ENCODE measurements at places on chromosomes 7 and 10.

DNA sequence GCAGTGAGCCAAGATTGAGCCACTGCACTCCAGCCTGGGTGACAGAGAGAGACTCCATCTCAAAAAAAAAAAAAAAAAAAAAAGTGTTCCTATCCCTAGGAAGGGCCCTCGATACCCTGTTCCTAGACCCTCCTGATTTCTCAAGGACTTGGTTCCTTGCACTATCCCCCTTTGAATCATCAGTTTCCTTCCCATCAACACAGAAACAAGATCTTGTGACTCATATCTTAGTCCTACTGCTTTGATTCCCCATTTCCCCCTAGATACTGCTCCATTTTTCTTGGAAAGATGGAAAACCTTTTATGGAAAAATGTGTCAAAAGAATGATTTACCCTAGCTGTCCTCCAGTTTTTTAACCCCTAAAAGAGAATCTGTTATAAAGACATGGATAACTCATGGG is 1.7 kb upstream of the ZNF862 start:
- no peak for DNase-seq

DNA sequence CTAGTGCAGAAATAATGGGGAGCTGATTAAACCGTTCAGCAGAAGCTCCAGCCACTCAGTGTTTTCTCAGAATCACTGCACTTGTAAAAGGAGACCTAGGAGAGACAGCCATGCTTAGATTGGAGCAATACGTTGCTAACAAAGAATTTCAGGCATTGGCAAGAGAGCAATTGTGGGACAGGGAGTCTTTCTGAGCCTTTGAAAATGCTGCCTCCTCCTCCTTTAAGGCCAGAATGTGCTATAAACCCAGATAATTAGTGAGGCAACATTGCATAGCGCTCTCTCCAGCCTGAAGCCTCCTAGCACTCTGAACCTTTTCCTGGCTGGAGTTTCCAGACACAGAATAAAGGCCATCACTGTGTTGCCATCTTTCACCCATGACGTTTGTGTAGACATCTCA is 18.5 kb upstream of the PTPRN2 start:
- DNase-seq: no peak

DNA sequence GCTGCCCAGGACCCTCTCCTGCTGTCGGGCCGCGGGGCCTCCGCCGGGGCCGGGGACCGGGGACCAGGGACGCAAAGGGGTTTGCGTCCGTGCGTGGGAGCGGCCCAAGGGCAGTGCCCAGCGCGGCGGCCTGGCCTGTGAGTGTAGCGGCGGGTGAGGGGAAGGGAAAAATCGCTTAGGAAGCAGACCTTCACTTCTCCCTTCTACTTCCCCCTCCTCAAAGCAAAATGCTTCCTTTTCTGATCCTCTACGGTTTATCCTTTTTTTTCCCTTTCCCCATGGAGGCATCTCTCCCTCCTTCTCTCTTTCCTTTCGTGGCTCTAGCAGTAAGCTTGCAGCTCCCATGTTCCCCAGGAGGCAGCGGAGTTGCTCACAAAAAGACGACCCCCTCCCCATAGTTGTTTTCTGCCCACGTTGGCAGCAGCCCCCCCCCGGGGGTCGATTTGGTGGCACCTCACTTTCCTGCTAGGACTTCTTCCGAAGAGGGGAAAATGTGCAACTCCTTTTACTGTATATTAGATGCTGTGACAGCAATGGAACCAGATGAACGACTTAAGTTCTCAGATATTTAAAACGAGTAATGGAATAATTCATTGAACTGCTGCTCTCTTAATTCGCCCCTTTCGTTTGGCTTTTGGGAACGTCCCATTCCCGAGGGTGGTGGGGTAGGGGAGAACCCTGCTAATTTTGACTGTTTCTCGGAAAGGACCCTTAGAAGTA is 724 bp downstream of the CAPZA2 start:
- DNase-seq: peak; percentile 7

DNA sequence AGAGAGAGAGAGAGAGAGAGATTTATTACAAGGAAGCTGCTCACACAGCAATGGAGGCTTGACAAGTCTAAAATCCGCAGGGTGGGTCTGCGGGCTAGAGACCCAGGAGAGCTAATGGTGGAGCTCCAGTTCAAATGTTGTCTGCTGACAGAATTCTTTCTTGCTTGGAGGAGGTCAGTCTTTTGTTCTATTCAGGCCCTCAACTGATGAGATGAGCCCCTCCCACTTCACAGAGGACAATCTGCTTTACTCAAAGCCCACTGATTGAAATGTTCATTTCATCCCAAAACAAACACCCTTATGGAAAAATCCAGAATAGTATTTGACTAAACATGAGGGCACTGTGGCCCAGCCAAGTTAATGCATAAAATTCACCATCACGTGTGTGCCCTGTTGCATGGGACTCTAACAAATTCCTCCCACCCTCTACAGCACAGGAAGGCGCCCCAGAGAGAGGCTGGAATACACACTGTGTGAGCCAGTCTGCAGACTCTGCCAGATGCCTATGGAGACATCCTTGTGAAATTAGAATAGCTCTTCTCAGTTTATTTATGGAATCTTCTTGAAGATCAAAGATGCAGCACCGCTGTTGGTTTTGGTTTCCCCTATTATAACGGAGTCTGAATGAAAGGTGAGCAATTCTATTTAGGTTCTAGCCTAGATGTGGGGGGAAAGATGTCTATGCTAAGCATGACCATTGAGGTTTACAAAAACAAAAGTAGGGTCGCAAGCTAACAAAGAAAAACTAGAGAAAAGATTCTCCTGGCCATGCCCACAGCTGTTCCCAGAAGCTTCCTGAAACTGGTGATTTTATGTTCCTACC is 123.0 kb upstream of the SFMBT2 start:
- DNase-seq: no peak

DNA sequence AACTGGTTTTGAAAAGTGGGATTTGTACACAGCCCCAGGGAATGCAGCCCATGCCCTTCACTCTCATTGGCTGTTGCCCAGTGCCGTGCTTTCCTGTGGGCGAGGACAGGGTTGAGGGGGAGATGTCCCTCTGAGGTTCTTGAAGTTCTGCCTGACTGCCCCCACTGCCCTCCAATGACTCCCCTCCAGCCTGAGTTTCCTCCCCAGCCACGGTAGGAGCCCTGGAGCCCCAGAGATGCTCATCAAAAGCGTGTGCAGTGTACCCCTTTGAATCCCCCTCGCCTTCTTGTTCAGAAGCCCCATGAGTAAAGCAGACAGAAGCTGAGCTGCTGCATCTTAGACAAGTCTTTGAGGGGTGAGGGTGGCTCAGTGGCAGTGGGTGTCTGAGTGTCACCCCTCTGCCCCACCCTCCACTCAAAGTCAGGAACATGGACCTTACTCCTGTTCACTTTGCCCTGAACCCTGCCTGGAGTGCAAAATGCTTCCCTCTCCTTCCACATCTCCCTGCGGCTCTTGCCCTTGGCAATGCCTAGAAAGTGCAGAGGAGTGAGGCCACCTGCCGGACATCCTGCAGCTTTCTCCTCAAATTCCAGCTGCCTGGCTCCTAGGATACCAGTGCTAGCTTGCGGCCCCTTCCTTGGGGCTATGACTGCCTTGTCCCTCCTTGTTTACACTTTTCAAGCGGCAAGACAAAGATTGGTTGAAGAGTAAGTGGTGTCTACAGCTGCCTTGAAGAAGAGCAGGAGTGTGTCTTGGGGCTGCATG is 19.9 kb downstream of the FAM241B start:
- no peak for DNase-seq

DNA sequence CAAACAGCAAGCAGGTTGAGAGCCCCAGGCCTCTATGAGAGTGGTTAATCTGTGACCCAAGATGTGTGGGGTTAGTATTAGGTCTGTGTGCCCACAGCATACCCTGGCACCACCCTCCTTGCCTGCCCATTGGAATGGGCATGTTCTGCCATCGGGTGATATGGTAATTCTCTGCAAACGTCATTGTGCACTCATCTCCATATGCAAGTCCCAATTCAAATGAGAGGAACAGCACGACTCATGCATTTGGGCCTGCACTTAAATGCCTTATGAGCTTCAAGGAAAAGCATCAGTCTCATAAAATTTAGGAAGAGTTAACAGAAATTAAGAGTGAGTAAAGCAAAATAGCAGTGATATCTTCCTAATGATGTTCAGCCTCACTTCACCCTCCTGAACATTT is 133.9 kb upstream of the FGFR2 start:
- DNase-seq: no peak

GRCh38 chr7:158771-159170 is 33.6 kb upstream of the FAM20C start:
- DNase-seq: no peak

DNA sequence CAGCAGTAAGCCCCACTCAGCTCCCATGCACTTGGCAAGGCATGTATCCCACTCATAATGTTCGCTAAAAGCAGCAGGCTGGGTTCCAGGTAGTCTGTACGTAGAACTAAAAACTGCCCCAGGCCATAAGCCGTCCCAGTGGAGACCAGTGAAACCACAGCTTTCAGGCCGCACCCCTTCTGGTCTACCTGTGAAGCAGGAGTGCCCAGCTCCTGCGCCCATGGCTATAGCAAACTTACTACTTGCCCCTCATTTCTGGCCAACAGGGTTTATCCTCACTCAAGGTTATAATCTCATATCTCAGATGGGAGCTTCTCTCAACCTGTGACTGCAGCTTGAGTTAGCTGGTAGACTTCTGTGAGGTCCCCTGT is 338.2 kb upstream of the LRRTM3 start:
- DNase-seq: no peak

DNA sequence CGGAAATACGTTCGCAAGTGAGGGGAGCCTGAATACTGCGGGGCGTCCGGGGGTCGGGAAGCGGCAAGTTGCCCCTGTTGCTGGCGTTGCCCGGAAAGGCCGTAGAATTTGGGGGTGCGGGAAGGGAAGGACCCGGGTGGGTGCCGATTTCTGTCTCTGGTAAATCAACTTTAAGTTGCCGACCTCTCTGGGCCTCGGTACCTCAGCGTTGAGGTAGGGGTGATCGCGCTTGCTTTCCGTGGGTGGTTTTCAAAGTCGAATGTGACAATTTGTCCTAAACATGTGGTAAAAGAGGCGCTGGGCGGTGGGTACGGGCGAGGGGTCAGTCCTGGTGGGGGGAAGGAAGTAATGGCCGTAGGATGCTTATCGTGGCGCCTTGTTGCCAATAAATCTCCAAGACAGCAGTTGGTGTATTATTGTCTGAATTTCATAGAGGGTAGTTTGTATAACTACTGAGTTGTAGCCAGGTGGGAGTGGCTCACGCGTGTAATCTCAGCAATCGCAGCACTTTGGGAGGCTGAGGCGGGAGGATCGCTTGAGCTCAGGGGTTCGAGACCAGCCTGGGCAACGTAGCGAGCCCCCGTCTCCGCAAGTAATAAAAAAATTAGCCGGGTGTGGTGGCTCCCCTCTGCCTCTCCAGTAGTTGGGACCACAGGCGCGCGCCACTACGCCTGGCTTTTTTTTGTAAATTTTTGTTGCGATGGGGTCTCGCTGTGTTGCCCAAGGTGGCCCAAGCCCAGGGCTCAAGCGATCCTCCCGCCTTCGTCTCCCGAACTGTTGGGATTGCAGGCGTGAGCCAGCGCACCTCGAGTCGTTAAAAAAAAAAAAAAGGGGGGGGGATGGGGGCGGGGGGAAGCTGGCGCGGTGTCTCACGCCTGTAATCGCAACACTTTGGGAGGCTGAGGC is 644 bp downstream of the BUD23 start:
- no peak for DNase-seq

- DNase-seq: no peak
Measured at GRCh38 chr10:95605163-95605562, 44.0 kb upstream of the SORBS1 start.

DNA sequence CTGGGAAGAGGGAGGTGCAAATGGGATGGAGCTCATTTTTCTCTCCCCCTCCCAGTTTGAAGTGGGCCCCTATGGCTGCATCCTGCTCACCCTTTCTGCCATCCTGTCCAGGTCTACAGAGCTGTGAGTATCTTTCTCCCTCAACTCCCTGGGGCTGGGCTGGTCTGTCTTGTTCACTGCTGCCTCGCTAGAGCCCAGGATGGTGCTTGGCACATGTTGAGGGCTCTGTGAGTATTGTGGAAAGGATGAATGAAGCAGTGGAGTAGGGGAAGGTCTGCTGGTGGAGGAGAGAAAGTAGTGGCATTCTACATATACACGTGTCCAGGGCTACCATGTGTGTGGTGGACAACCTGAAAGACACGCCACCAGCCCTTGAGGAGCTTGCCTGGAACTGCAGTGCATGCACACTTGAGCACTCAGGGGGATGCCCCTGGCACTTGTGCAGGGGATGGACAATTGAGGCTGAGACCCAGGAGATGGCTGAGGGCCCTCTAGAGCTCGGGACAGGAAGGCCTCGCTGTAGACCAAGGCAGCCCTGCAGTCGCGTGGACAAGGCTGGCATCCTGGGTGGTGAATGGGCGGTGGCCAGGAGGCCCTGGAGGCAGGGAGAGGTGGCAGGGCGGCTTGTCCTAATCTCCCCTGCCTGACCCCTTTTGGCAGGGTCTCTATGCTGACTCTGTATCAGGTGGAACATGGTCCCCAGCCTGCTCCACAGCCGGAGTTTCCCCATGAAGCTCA is 52.3 kb upstream of the AQP1 start:
- no peak for DNase-seq

DNA sequence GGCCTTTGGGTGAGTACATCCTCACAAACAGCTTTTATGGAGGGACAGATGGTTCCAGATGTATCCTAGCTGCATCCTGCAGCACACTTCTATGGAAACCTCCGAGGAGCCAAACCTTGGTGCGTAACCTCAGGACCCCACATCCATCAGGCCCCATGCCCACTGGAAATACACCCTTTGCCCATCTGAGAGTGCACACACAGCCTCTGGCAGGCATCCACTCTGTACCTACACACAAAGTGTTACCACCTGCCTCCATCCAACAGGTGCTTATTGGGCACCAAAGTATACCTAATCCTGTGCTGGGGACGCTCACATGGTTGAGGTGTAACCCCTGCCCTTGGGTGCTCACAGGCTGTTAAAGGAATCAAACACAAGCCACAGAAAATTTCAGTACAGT is 117.9 kb downstream of the ADCY1 start:
- no peak for DNase-seq

DNA sequence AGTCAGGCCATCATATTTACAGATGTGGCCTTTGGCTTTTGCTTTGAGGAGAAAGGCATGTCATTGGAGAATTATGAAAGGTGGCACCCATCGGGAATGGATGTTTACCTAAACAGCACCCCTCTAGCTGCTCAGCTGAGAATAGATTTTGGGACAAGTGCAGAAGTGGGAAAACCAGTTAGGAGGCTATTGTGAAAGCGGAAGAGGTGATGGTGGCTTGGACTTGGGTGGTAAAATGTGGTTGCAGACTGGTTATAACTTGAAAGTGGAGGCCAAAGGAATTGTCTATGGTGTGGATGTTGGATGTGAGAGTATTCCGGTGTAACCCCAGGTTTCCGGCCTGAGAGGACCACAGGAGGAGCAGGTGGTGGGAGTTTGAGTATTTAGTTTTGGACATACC is 5.2 kb upstream of the SLC12A9 start:
- no peak for DNase-seq

DNA sequence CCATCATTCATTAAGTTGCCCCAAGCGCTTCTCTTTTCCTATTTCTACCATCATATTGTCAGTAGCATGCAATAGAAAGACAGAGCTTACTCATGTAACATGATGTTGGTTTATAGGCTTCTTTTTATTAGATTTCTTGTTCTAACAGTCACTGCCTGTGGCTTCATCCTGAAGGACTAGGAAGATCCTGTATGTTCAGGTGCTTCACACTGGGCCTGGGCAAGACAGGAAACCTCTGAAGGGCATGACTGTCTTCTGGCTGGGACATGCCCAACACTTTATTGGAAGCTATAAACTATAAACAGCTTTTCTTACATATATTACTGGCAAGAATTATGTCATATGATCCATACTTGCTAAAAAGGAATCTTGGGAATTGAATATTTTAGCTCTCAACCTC is 258.4 kb upstream of the AKR1E2 start:
- no peak for DNase-seq
